Dermis lymphatic vessel endothelial cell (primary cell): ENCODE measurements at places on chromosomes 12 and 14. TPM values are rescaled to one million over a fixed set of nuclear protein-coding genes. Genes with fewer than 3 reads are reported as not detected.

The SRRM4 gene
- not detected in 2 replicates for total RNA-seq

The LRP1-AS gene
- not detected in 2 replicates for total RNA-seq

The KCNJ8 gene
- under 0.01 and 0.09 TPM in 2 replicates for total RNA-seq

The SENP1 gene
- 11.2 and 12.9 TPM in 2 replicates for total RNA-seq

The RNASE7 gene
- not detected in 2 replicates for total RNA-seq

The KMT2D gene
- total RNA-seq = 22.3 and 33.5 TPM in 2 replicates

The INSM2 gene
- total RNA-seq = not detected in 2 replicates

The TSPAN31 gene
- 62.3 and 67.3 TPM in 2 replicates for total RNA-seq

The NID2 gene
- 30.8 and 62.4 TPM in 2 replicates for total RNA-seq

The SOX5 gene
- total RNA-seq = 0.09 and 0.11 TPM in 2 replicates

The MMP17 gene
- 7.9 and 10.5 TPM in 2 replicates for total RNA-seq

The RALGAPA1 gene
- total RNA-seq = 18.6 and 23.8 TPM in 2 replicates

The MRPL42 gene
- total RNA-seq = 45.9 and 71.7 TPM in 2 replicates

The KRT4 gene
- not detected in 2 replicates for total RNA-seq

The LTBP2 gene
- 5.0 and 5.1 TPM in 2 replicates for total RNA-seq

The DMAC2L gene
- 9.5 and 9.9 TPM in 2 replicates for total RNA-seq

The GPRC5D gene
- not detected in 2 replicates for total RNA-seq

The DIO3 gene
- not detected in 2 replicates for total RNA-seq

The PDZRN4 gene
- not detected in 2 replicates for total RNA-seq

The AMHR2 gene
- total RNA-seq = not detected in 2 replicates

The INHBC gene
- total RNA-seq = not detected in 2 replicates

The CLEC9A gene
- not detected in 2 replicates for total RNA-seq

The RFLNA gene
- under 0.01 TPM in 1 of 2 replicates, not detected in the other for total RNA-seq

The NEUROD4 gene
- not detected in 2 replicates for total RNA-seq

The FAM186B gene
- total RNA-seq = 0.11 and 0.26 TPM in 2 replicates

The ANKRD33 gene
- 0.09 and 0.11 TPM in 2 replicates for total RNA-seq

The GPR68 gene
- total RNA-seq = 0.22 and 0.34 TPM in 2 replicates
